ENCODE measurements at places on chromosomes 6 and 20.

DNA sequence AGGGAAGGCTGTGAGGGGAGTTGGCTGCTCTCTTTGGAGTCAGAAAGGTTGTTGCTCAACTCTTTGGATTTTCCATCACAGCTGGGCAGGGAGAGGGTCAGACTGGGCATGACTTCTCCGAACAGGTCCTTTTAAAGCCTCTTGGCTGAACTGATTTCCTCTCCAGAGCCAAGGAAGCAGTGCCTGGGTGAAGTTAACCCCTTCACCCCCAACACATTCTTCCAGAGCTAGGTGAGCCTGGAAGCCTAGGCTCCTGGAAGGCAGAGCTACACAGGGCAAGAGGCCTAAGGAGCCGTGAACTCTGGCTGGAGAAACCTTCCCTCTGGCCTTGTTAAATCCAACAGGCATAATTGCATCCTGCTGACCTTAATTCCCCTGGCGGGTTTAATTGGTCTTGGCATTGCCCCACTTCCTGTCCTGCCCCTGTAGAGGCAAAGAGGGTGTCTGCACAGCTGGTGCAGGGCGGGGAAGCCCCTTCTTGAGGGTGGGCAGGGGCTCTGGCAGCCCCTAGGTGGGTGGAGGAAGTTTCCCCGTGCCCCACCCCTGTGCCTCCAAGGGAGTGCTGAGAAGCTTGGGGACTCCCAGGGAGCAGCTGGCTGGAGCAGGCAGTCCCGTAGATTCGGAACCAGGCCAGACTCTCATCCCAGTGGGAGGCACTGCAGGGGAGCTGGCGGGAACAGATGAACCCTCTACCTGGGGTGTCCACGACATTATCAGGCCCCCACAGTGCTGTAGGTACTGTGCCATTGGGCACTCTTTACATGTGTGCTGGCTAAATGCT is 3.6 kb upstream of the MYLK2 start:
- peak; percentile 28 for DNase-seq

DNA sequence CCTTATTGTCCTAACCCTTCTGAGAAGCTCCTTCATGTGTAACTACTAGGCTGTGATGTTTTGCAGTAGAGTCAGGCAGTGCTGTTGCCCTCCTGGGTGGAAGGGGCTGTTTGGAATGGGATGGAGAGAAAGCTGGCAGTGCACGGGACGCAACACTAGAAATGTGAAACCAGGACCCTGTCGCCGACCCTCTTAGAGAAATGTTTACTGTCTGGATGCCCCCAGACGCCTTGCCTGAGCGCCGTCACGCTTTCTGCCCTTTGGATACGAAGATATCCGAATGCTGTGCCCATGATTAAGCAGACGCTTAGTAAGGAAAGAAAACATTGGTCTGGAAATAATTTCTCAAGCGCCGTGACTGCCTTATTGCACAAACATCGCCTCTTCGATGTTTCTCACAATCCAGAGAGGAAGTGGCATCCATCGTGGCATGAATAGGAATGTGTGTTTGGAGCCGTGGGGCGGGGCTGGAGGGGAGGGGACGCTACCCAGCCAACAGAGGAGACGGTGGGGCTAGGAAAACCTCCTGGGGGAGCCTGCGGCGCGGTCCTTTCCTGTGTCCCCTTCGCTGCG is 661 bp upstream of the PPP1R14C start:
- peak; percentile 29 for DNase-seq

DNA sequence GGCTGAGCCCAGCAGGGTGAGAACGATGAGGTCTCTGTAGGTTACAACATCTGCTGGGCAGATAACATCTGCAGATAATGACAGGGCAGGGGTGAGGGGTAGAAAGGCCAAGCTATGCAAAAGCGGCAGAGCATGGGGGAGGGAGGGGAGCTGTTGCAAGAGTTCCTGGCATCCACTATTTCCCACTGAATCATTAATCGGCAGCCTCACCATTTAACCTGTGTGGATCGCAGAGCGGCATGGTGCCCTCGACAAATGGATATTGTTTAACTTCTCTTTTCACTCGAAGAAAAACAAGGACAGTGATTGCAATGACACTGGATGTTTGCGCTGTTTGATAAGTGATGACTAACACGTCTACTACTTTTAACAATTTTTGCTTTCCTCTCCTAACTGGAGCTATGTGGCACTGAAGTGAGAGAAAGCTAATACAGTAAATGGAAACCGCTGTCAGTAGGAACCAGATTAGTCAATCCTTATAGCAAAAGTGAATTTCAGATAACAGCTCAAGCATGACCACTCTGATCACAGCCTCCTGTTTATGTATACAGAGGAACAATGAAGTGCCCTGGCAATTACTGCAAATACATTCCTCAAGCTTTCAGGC is 381.5 kb downstream of the TFAP2A start:
- DNase-seq = no peak

- DNase-seq = no peak
Measured at GRCh38 chr6:52152711-52153160, 33.4 kb upstream of the IL17A start.

DNA sequence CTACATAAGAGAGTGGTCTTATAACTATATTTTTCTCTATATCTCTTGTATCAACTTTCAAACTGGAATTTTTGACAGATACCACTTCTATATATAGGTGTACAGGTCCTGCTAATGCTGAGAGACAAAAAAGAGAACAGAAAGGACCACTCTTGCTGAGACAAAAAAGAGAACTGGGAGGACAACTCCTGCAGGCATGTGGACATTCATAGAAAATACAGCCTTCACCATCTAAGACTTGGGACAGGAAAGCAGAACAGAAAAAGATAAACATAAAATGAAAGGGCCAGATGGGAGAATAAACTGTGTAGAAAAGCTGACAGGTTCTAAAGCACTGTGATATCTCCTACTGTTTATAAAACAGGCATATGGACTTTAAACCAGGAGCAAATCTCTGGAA is 541.0 kb upstream of the ADGRB3 start:
- DNase-seq = no peak

- no peak for DNase-seq
Measured at GRCh38 chr6:128235556-128235955, 284.8 kb downstream of the PTPRK start.

- no peak for DNase-seq
Measured at GRCh38 chr6:105192707-105193465, 13.1 kb upstream of the POPDC3 start.

DNA sequence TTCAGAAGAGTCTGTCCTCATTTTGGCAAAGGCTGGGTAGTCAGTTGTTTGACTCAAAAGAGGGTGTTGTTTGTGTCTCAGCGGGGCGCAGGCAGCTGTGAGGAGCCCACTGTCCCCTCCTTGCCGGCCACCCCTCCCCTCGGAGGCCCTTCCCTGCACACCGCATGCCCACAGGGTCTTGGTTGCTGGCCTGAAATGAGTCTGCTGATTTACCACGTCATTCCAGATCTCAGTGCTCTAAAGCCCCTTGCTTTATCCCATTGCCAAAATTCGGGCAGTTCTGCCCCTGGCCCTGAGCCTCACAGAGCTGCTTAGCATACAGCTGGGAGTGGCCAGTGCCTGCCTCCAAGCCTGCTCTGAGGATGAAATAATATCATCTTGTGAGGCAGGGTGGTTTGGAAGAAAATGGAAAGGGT is 220.7 kb downstream of the UST start:
- no peak for DNase-seq

DNA sequence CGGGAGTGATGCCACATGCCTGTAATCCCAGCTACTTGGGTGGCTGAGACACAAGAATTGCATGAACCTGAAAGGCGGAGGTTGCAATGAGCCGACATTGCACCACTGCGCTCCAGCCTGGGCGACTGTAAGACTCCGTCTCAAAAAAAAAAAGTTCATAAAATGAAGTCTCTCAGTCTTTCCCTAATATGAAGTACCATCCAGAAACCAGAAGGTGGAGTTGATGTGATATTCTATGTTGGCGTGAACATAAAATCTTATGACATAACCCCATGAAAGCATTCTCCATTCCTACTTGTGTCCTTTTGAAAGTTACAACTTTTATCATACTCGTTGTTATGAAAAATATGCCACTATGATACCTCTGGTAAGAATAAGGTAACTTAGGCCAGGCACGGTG is 5.7 kb downstream of the SOD2 start:
- DNase-seq = no peak

Data from glutamatergic neuron (in vitro differentiated cells).